ENCODE measurements at places on chromosomes 1 and 21.
A peak's percentile ranks its signal among the peaks of the same experiment; 100 is the strongest.

GRCh38 chr1:12344596-12345349 lies 114.9 kb downstream of the VPS13D start:
- DNase-seq: no peak

- no peak for DNase-seq
Measured at GRCh38 chr1:162671664-162672410, 39.6 kb downstream of the DDR2 start.

DNA sequence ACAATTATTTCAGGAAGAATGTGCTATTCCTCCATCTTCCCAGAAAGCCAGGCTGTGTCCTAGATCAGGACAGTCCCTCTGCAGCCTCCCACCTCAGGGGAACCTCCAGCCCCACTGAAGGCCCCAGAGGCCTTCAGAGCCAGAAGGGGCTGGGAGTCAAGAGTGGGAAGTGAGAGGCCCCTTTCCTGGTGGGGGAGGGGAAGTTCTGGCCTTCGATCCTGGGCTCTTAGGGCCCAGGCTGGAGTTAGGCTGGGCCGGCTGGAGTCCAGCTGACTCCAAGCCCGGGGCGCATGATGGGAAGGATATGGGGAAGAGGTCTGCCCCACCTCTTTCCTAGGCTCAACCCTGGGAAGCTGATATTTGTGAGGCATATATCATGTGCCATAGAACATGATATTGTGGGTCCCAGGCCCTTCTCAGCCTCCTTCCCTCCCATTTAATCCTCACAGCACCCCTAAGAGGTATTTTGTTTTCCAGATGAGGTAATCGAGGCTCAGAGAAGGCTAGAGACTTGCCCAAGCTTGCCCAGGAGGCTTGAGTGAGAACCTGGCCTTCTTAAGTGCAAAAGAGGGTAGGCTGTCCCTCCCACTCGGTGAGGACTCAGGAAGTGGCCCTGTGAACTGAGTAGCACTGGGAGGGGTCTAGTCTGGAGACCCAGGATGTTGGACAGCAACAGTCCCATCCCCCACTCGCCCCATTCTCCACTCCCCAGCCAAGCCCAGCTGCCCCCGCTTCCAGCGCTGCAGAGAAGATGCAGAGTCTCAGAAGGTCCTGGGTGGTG lies 18.6 kb upstream of the HSPG2 start:
- DNase-seq: peak; percentile 37

DNA sequence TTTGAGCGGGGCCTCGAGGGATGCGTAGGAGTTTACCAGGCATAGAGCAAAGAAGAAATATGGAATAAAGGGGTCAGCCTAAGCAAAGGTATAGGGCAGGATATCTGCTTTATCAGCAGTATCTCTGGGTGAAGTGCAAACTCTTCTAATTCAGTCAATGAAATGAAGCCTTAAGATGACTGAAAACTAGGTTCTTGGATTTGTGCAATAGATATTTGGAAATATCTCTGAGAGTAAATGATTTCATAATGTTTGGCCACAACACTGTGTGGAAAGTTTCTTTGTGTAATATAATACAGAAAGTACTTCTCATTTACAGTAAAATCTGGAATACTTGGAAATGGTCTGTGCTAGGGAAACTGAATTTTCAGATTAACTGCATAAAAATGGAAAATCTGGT lies 26.1 kb downstream of the KCNJ15 start:
- no peak for DNase-seq

- no peak for DNase-seq
Measured at GRCh38 chr1:116365353-116365780, 7.7 kb upstream of the ATP1A1 start.

DNA sequence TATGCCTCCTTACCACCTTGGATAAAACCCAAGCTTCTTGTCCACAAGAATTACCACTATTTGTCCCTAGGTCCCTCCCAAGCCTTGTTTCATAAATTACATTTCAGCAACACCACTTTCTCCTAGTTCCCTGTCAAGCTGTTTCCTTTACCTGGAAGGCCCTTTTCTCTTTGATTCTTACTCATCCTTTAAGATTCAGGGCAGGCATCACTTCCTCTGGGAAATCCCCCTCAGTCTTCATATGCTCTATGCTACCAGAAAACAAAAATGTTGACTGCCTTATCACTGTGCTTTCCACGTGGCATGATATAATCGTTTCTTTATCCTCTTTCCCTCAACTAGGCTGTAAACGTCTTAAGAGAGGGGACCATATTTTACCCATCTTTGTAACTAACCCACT lies 102.7 kb downstream of the LYST start:
- no peak for DNase-seq

Data from GM23338 (cell line).